ENCODE measurements at places on chromosomes 11 and 22. TPM values are rescaled to one million over a fixed set of nuclear protein-coding genes. Genes with fewer than 3 reads are reported as not detected.
A peak's percentile ranks its signal among the peaks of the same experiment; 100 is the strongest.

DNA sequence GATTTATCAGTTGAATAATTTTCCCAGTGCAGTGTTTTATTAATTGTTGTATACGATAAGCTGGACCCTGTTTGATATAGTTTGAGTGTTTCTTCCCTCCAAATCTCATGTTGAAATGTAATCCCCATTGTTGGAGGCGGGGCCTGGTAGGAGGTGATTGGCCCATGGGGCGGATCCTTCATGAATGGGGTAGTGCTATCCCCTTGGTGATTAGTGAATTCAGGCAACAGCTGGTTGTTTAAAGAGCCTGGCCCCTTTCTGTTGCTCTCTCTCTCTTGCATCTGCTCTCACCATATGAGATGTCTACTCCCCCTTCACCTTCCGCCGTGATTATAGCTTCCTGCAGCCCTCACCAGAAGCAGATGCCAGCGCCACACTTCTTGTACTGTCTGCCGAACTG, 1.5 kb downstream of the OR5A1 start:
- no peak for DNase-seq

Gene MYEOV
- not detected for total RNA-seq

- no peak for DNase-seq
These were observed 25.8 kb downstream of the PPME1 start for GRCh38 chr11:74196781-74197486.

Gene P4HA3
- total RNA-seq, result not detected

GRCh38 chr11:13003736-13004493, 5.2 kb upstream of the RASSF10 start:
- no peak for DNase-seq

DNA sequence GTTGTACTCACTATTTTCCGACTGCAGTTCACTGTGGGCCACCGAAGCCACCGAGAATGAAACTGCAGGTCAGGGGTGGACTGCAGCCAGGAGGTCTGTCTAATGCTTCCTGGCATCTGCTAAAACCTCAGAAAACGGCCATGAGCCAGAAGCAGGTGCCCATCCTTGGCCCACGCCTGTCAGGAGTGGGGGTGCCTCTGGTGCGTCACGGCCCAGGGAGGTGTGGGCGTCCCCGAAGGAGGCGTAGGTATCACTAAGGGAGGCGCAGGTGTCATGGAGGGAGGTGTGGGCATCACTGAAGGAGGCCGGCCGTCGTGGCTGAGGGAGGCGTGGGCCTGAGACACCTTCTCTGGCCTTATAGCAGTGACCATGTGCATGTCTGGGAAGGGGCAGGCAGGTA, 456.2 kb downstream of the TBC1D22A start:
- no peak for DNase-seq

DNA sequence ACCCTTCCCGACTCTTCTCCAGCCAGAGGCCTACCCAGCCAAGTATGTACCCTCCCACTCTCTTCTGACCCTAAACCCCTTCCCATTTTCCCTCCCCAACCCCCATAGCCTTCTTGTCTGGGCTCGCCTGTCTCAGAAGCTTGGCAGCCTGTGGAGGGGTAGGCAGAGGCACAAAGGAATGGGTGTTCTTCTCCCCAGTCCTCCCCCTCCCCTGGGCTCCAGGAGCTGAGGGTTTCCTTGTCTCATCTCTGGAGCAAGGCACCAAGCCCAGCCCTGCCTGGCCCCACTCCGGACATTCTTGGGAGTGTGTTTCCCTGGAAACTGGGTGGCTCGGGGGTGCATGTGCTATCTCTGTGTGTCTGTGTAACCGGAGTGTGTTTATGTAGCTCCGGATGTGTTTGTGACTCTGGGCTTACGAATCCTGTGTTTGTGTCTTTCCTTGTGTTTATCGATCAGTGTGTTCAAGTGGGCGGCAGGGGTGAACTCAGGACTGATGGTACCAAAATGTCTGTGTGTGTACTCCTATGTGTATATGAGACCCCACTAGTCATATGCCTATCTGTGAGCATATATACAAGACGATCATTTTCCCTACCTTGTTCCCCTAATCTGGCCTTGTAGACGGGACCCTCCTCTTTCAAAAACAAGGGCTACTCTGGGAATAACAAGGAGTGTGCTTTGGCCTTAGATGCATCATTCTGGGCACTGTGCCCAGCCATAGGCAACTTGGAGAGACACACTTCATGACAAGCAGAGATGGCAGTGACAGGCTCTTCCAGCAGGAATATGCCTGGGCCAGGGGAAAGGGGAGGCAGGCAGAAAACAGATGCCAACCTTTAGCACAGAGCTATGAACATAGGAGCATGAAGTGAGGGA, 10.9 kb downstream of the PHLDB1 start:
- DNase-seq, result peak; percentile 21

DNA sequence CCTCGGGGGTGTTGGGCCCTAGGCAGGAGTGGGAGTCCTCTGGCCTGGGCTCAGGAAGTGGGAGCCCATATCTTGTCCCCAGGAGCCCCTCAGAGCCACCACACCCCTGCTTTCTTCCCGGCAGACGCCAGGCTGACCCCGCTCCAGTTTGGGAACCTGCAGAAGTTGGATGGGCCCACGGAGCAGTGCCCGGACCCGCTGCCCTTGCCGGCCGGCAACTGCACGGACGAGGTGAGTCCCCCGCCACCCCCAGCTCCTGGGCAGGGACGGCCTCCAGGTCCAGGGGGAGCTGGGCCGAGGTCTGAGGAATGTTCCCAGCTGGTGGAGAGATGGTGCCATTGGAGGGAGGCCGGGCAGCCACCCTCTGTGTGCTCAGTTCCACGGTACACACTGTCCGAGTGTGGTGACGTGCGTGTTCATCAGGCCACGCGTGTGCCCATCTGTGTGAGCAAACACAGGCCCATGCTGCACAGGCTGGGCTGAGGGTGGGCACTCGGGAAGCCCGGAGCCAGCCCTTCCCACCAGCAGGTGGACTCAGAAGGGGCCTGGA, 4.8 kb downstream of the MUC5B start:
- no peak for DNase-seq

DNA sequence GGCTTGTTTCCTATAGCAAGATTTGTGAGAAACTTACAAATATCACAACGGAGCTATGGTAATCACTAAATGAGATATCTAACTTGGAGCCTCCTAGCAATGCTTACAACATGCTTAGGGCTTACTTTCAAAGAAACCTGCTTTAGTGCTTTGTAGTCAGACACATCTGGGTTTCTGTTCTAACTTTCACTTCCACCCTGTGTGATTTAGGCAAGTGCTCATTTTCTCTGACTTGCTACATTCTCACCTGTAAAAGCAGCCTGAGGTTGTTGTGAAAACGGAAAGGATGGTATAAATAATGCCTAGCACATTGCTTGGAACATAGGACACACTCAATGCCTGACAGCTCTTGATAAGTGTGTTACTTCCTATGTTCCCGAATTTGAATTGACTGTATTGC, 45.6 kb downstream of the LRRC4C start:
- no peak for DNase-seq
